K562 (cell line): ENCODE measurements at places on chromosomes 16 and 17. TPM values are rescaled to one million over a fixed set of nuclear protein-coding genes. Genes with fewer than 3 reads are reported as not detected.
A peak's percentile ranks its signal among the peaks of the same experiment; 100 is the strongest.

DNA sequence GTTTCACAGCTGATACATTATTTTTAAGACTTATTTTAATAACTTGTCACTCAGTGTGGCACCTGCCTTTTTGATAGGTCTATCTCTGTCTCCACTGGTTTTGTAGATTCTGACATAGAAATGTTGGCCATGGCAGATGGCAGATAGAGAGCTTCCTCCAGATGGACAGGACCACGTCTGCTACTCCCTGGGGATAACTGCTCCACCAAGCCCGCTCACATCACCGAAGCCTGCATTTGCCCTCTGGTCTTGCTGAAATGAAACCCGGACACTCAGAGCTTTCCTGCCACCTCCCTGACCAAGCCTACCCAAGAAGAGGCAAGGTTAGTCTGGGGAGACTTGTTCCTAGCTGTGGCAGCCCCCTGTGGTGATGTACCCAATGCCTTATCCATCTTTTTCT is 16.4 kb upstream of the HAP1 start:
- no peak overlapping the region for H3K4me3 ChIP-seq
- no peak overlapping the region for H3K27ac ChIP-seq
- H3K27me3 ChIP-seq: no peaks in the 10 kb centered on the region
- peaks cover 24% of the 10 kb centered on the region; the same call in 2 of the 3 replicates for H3K36me3 ChIP-seq
- DNase-seq: no peak

Gene CDC6
- total RNA-seq: 121 and 126 TPM in 2 replicates

- H3K36me3 ChIP-seq: peaks cover 38% of the 10 kb centered on the region
- peaks cover 7% of the 10 kb centered on the region for H3K27me3 ChIP-seq
- H3K4me1 ChIP-seq: peaks cover 5% of the 10 kb centered on the region; the same call in 2 of the 3 replicates
- H3K27ac ChIP-seq: peak overlapping the region; percentile 39; the same call in 2 of the 3 replicates
Observed at GRCh38 chr16:71933913-71934695, 38.8 kb downstream of the IST1 start.

Gene ZNF597
- 0.36 and 0.42 TPM in 2 replicates for total RNA-seq

- H3K27ac ChIP-seq: no peak overlapping the region
- no peaks in the 10 kb centered on the region for H3K36me3 ChIP-seq
- H3K4me3 ChIP-seq: no peak overlapping the region
- no peaks in the 10 kb centered on the region for H3K4me1 ChIP-seq
- no peaks in the 10 kb centered on the region for H3K27me3 ChIP-seq
Observed at GRCh38 chr17:71423871-71424546, 696.8 kb upstream of the SOX9 start.

GRCh38 chr17:51142597-51142996 is 10.8 kb upstream of the NME1 start:
- H3K36me3 ChIP-seq: no peaks in the 10 kb centered on the region
- no peak for DNase-seq
- H3K4me3 ChIP-seq: no peak overlapping the region
- H3K27ac ChIP-seq: no peak overlapping the region
- H3K4me1 ChIP-seq: peaks cover 5% of the 10 kb centered on the region; the same call in 1 of the 3 replicates
- H3K27me3 ChIP-seq: no peaks in the 10 kb centered on the region
